ENCODE measurements at places on chromosomes 13 and 19.

DNA sequence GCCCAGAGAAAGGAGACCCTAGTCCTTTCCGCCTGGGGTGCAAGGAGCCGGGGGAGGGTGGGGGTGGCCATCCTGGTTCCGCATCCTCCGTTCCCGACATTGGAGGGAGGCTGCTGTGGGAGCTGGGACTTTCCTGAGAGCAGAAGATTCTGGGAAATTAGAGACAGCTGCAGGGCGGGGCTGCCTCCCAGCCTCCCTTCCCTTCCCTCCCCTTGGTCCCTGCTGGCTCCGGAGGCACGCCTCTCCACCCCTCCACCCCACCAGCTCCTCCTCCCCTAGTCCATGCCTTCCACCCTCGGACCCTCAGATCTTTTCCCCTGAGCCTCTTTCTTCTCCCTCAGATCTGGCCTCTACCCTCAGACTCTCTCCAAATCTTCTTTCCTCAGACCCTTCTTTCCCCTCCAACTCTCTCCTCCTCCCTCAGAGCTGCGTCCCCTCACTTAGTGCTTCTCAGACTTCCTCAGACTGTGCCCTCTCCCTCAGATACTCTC, 3.1 kb upstream of the BCL3 start:
- no peak for DNase-seq

DNA sequence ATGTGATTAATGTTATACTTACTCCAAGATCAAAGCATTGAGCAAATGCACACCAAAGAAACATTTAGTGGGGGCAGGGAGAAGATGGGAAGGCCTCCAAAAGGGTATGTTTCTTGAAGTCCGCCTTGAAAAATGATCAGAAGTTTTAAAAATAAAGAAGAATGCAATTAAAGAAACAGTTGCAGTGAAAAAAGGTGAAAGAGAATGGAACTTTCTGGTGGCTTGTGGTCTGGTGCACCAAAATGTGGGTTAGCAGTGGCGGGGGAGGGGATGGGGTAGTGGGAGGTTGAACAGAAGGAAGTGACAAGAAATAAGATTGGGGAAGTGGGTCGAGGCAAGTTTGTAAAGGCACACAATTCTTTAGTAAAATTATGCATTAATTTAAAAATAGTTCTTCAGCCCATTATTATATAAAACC, 2.5 kb downstream of the LCP1 start:
- no peak for DNase-seq

DNA sequence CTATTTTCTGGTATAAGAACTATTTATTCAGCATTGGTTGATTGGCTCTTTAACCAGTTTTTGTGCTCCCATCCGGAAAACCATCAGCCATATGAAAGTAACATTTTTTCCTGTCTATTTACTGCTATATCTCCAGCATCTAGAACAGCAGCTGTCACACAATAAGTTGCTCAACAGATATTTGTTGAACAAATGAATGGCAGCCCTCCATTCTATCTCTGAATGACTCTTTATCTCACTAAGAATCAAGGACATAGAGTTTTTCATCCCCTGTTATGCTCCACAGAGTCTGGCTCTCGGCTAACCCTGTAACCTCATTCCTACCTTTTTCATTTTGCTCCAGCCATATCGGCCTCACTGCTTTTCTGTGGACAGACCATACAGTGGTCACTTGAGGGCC, 145.5 kb downstream of the SLITRK6 start:
- no peak for DNase-seq

DNA sequence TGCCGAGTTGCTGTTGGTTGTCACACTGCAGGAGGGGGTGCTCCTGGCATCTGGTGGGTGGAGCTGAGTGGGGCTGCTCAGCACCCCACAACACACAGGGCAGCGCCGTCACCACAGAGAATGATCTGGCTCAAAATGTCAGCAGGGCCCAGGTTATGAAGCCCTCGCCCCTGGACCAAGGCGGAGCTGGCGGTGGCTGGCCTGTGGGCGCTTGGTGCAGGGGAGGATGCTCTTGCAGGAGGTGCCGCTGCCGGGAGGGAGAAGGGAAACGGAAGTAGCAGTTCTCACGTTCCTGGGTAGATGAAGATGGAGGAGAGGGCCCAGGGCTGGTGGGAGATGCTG, 14.2 kb upstream of the LENG8 start:
- DNase-seq = no peak

DNA sequence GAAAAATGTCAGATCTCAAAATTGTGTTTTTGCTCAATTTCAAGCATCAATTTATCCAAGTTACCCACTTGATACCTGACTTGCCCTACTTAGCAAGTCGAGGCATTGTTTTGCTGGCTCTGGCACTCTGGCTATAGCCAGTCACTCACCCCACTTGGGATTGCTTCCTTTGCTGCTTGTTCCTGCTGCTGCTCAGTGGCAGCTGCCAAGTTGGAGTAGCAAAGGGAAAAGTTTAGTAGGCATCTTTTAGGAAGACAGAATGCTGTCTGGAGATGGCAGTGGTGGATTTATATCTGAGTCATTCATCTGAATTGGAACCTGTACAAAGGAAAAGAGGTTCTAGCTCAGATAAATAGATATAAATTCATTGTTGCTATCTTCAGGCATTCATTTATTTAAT, 41.2 kb downstream of the PCCA start:
- DNase-seq = no peak

- no peak for DNase-seq
Observed at GRCh38 chr19:3975637-3976087, 4.8 kb upstream of the DAPK3 start.
